ENCODE measurements at places on chromosomes 7 and 10.

- DNase-seq = peak; percentile 16
Measured at GRCh38 chr10:103480521-103480920, 1.5 kb upstream of the CALHM3 start.

- no peak for DNase-seq
Measured at GRCh38 chr10:62681211-62681940, 123.1 kb upstream of the ADO start.

- DNase-seq = no peak
Measured at GRCh38 chr7:74479961-74480829, 26.5 kb downstream of the GTF2IRD1 start.

DNA sequence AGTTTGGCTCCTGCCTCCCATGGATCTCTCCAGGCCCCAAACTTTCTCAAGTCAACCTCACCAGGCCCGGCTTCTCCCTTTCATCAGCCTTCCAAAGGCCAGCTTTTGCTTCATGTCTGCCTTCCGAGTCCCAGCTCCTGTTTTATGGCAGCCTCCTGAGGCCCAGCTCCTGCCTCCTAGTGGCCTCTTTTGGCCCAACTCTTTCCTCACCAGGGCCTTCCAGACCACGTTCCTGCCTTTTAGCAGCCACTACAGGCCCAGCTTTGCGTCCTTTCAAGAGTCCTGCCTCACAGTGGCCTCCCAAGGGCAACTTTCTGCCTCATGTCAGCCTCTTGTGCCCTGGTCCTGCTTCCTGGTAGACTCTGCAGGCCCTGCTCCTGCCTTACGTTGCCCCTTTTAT is 15.3 kb upstream of the TMEM248 start:
- DNase-seq = no peak

DNA sequence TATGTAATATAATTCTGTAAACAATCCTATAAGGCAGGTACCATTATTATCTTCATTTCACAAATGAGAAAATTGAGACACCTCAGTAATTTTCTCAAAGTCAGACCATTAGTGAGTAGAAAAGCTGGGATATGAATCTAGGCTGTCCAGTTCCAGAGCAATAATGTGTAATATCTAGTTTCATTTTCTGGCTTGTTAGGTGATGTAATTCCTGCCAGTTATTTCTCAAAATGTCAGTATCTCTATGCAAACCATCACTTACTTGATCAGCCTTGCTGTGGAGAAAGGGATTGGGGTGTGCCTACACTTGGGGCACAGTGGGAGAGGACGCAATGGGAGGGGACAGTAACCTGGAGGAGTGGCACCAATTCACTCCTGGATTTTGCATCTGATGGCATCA is 157.5 kb downstream of the LYZL1 start:
- DNase-seq = no peak

DNA sequence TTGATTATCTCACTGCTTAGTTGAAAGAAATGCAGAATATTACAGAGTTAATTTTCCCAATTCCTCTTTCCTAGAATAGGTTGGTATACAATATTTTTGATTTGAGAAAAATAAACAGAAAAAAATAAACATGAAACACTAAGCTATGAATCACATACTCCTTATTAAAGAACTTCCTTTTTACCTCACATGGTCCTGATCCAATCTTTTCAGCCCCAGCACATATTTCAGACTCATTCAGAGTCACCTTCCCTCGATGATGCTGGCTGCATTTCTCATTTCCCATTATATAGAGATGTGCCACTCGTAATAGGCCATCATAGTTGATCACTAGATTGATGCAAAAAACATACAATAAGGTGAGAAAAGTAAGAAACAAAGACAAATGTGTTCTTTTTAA is 64.6 kb downstream of the HGF start:
- no peak for DNase-seq

DNA sequence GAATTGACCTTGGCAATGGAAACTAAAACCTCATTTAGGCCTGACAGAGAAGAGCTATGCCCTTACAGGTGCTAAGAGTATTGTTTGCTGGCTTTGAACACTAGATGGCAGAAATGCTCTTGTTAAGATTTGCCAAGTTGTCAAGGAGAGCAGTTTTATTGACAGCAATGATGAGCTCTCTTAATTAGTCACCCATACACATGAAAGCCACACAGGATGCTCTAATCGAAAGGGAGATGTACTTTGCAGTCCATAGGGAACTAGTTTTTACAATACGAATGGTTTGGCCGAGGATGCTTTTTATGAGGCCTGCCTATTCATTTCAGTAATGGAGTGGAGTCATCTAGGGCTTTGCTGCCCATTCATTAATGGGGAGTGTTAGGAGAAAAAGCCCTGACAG is 45.4 kb upstream of the MBL2 start:
- DNase-seq = peak; percentile 59

GRCh38 chr10:42367532-42368230 is 270.7 kb downstream of the ZNF33B start:
- no peak for DNase-seq

GRCh38 chr10:113004069-113004618 is 54.1 kb downstream of the TCF7L2 start:
- DNase-seq = no peak

DNA sequence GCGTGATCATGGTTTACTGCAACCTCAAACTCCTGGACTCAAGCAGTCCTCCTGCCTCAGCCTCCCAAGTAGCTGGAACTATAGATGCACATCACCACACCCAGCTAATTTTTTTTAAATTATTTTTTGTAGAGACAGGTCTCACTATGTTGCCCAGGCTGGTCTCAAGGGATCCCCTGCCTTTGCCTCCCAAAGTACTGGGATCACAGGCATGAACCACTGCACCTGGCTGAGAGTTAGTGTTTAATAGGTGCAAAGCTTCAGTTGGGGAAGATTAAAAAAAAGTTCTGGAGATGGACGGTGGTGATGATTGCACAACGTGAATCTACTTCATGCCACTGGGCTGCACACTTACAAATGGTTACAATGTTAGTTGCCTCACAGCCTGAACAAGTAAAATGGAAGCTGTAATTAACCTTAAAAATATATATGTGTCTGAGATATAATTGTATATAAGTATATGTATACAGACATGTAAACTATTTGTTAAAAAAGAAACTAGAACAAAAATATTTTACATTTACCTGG is 106.4 kb upstream of the ZNF438 start:
- DNase-seq = no peak

DNA sequence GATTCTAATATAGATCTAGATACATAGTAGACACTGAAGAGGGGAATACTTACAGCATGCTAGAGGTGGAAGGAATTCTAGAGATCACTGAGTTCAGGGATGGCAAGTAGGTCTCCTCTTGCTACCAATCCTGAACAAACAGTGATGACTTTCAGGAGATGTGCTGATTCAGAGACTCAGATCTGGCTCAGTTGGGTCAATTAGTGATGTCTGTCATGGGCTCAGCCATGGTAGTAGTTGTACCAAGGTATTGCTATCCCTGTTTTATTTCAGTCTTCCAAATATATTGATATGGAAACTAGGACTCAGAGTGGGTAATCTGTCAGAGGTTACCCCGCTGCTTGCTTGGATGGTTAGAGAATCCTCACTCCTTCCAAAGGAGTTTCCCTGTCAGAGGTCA is 38.5 kb downstream of the UNC5B start:
- DNase-seq = no peak

DNA sequence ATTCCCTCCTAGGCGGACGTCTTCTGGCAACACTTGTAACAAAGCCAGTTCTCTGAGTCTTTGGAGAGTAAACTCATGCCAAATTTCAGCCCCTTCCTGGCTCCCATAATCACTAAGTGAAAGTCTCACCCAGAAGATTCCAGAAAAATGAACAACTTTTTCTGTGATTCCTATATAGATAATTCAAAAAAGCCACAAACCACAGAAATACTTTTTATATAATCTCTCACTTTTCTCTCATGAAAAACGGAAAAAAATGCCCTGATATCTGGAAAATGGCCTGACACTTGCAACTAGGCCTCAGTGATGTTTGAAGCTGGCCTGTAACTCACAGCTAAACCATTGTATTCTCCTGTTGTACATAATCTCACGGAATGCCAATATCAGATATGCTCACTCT is 296.2 kb downstream of the HTR7 start:
- DNase-seq = no peak

GRCh38 chr10:12874501-12874900 is 127.0 kb downstream of the CCDC3 start:
- no peak for DNase-seq

- DNase-seq = no peak
Measured at GRCh38 chr7:8134089-8134733, 127.8 kb downstream of the ICA1 start.

GRCh38 chr7:77426052-77426404 is 9.9 kb upstream of the GSAP start:
- no peak for DNase-seq

DNA sequence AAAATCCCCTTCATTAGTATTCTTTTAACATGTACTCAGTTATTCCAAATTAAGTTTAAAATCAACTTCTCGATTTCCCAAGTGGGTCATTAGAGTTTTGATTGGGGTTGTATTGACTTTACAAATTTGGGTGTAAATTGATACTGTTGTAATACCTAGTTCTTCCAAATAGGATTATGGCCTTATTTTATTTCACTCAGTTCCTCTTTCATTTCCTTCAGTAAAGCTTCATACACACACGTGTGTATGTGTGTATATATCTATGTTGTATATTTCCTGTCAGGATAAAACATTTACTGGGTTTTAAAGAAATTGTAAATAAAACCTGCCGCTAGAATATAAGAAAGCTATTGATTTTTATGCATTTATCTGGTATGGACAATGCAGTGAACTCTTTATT is 15.9 kb downstream of the YME1L1 start:
- DNase-seq = no peak

DNA sequence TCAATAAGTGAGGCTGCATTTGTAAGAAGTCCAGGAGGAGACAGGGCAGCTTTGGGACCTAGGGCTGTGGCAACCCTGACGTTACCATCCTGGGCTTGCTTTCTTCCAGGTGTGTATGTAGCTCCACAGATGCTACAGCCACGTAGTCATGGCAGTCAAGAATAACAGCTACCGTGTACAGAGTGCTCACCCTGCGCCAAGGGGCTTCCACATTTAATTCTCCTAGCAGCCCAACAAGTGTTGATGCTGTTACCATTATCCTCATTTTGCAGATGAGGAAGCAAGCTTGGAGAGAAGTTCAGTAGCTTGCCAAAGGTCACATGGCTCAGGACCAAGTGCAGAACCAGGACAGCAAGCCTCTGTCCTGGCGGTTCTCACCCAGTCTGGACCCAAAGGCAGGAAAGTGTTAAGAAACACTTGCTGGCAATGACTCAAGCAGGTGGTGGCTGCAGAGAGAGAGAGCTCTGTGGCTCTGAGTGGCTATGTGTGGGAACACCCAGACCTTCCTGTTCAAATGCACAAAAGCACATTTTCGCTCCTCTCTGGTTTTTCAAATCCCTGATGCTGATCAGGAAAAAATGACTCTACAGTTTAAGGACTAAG is 89.8 kb downstream of the CREM start:
- no peak for DNase-seq

- DNase-seq = no peak
Measured at GRCh38 chr10:56035489-56035888, 325.6 kb downstream of the ZWINT start.

GRCh38 chr10:74337330-74338016 is 186.5 kb downstream of the ADK start:
- DNase-seq = peak; percentile 17

DNA sequence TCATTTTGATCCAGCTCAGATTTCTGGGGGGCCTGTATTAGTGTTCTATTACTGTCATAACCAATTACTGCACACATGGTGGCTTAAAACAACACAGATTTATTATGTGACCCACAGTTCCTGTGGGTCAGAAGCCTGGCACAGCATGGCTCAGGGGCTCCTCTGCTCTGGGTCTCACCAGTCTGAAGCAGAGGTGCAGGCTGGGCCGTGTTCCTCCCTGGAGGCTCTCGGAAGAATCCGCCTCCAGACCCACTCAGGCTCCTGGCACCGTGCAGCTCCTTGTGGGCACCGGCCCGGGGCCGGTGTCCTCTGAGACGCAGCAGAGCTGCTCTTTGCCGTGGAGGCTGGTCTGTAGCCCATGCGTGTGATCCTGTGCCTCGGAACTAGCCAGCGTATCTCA is 61.5 kb downstream of the RAMP3 start:
- no peak for DNase-seq

- DNase-seq = no peak
Measured at GRCh38 chr7:1924258-1924817, 254.3 kb downstream of the ELFN1 start.

GRCh38 chr7:47786557-47787248 is 161.6 kb downstream of the PKD1L1 start:
- DNase-seq = peak; percentile 73

- DNase-seq = no peak
Measured at GRCh38 chr7:54981913-54982312, 36.9 kb upstream of the EGFR start.

GRCh38 chr7:149748076-149748874 is 25.1 kb downstream of the ZNF467 start:
- DNase-seq = no peak

DNA sequence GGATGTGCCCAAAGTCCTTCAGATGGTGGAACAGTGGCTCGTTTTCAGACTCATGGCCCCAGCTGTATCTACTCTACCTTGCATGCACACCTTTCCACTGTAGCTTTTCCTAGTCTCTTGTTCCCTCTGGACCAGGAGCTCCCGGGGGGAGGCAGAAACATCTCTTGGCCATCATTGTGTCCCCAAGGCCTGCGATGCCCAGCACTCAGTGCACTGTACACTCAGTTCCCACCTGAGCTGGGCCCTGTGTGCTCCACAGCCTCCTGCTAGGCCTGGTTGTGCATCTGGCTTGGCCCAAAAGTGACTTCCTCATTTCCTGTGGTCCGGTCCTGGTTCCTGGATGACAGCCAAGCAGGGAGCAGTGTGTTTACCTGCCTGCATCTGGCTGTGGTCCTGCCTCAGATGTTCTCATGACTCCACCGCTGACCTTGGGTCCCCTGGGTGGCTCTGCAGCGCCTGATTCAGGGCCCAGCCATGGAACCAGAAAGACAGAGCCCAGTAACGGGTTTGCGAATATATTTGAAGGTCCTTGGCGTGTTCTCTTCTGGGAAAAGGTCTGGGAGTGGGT is 9.9 kb upstream of the DOCK1 start:
- DNase-seq = no peak

DNA sequence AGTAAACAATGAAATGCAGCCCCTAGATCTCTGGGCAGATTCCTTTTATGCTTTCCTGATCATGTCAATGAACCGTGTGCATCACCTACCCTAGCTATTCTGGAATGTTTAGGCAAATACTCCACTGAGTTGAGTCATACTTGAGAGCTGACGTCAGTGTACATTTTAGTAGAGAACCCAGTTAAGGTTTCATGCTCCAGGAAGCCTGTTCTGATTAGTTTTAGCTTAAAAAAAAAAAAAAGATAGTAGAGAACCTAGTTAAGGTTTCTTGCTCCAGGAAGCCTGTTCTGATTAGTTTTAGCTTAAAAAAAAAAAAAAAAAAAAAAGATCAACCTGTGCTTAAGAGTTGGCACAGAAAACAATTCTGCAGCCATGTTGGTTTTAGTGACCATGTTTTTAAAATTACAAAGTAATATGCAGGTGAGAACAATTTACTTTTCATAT is 3.7 kb upstream of the MCU start:
- peak; percentile 45 for DNase-seq

All from LoVo (cell line).